ENCODE measurements at places on chromosomes 16 and 17. TPM values are rescaled to one million over a fixed set of nuclear protein-coding genes. Genes with fewer than 3 reads are reported as not detected.

- DNase-seq: no peak
Observed at GRCh38 chr16:65136681-65137080, 14.8 kb upstream of the CDH11 start.

DNA sequence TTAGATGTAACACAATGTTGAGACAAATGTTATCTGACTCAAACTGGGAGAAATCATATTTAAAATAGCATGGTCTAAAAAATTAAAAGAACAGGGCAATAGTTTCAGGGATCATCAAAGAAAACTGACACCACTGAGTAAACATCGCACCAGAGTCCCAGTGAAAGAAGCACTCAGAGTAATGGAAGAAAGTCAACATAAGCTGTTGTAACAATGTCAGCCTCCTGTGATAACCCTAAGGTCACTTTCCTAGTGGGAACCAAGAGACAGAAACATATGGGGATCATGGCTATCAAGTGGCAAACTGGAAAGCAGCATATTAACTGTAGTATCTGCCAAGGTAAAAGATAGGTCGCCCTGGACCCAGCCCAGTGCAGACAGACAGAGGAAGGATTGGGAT, 160.8 kb downstream of the CA10 start:
- DNase-seq: no peak

- no peak for DNase-seq
Observed at GRCh38 chr17:54307351-54307750, 484.6 kb downstream of the KIF2B start.

GRCh38 chr16:12067714-12068401, 91.3 kb downstream of the SNX29 start:
- DNase-seq: peak; percentile 85

DNA sequence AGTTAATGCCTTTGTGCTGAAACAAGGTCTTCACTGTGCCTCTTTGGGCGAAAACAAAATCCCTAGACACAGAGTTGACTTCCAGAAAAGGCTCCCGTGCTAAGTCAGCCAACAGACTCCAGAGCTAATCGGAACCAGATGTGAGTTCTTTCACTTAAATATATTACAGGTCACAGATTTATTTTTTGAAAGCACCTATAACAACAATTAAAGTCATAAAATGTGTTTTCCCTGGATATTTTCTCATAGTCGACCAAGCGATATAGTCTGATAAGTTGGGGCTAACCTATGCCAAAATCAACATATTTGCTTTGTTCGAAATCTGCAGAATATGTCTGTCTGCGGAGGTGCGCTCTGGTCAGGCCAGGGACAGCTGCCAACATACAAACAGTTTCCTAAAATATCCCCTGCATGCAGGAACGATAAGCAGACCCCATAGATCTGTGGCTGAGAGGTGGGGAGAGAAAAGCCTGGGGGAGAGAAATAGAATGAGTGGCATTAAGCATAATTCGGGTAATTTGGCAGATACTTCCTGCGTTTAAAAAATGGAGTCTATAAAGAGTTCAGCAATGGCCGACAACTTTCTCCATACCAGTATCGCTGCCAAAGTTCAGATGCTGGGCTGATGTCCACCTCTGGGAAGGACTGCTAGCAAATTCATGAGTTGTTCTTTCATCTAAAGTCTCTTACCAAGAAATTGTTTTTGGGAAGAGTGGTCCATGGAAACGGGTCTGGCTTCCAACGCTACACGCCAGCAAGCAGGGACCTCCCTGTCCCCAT, 50.8 kb upstream of the MYH10 start:
- DNase-seq: peak; percentile 88

DNA sequence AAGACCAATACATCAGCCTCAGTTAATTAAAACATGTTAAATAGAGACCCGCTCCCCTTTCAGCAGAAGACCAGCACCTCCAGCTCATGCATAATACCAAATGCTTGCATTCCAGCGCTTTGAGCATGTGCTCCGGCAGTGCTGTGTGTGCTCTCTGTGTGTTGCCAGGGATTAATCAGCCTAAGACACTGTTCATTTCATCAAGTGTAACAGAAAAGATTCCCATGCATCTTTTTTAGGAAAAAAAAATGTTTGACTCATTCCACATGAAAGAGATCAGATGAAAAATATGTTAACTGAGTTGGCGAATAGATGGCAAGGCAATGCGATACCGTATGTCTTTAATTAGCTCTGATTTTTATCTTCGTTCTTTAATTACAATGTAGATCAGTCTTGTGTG, 187.6 kb downstream of the RPTOR start:
- DNase-seq: peak; percentile 93

DNA sequence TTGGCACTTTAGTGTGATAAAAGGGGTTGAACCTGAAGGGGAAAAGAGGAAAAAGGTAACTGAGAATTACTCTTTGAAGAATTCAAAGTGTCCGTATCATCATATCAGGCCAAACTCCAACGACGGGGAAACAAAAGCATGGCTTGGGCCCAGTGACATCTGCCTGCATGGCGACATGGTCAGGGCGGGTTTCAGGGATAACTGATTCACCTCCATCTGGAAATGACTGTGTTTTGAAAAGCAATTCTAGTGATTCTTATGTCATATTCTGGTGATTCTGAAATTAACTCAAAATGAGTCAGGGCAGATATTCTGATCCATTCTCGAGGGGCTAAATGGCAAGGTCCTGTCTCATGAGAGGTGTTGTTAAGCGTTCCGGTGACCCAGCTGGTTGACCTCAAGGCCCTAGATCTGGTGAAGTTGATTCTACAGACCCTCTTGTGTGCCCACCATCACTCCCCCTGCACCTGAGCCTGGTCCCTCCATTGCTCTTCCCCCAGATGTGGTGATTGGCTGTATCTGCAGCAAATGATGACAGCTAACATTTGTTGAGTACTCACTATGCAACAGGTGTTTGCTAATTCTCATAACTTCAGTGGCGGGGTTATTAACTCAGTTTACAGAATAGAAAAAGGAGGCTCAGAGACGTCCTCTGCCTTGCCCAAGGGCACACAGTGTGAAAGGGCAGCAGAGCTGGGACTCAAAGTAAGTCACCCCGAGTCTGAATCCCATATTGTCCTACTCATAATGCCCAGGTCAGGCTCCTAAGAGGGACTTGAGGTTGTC, 251.8 kb downstream of the MAF start:
- no peak for DNase-seq

GRCh38 chr16:14569213-14569612, 60.8 kb downstream of the PARN start:
- DNase-seq: no peak

DNA sequence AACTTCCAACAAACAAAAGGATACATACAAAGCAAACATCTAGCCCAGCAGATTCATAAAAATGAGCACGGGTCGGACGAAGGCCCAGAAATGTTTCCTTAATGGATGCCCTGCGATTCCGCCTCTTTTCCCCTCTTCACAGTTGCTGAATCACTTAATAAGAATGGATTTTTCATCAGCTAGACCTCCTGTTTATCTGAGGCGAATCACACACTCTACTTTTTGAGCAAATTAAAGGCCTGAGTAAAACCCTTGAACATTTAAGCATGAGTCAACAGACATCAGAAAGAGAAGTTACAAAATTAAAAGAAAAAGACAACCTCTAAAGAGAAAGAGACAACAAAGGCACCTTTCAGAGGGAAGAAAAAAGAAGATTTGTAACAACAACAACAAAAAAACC, 44.7 kb downstream of the HS3ST3A1 start:
- DNase-seq: peak; percentile 88

DNA sequence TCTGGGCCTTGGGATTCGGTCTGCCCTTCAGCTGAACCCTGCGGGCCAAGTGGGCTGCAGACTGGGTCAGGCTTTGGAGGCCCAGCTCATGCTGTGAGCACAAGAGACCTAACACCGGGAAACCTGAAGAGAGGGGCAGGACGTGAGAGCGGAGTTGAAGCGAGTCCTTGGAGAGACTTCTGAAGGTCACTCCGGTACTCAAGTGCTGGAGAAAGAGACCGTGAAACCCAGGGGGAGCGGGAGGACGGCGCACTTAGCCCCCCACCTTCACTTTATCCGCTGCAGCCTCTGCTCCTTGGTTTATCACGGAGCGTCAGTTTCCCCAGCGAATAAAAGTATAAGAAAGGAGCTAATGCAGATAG, 361 bp downstream of the UQCRC2 start:
- no peak for DNase-seq

- DNase-seq: peak; percentile 54
Observed at GRCh38 chr16:50744881-50745280, 3.0 kb downstream of the CYLD start.

DNA sequence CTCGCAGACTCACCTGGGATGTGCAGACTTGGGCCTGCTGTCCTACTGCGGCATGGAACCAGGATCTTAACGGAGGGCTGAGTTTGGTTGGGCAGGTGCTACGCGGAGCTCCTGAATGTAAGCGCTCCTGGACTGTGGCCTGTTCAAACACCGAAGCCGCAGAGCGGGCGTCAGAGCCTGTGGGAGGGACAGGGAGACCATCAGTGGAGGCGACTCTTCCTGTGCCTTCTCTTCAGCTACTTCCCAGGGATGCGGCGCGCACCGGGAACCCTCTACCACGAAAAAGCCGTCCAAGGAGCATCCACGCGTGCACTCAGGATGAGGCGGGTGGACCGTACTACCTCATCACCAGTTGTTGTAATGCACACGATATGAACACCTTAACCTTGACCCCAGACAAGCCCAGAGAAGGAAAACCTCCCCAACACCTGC, 2.0 kb downstream of the USP36 start:
- DNase-seq: no peak

DNA sequence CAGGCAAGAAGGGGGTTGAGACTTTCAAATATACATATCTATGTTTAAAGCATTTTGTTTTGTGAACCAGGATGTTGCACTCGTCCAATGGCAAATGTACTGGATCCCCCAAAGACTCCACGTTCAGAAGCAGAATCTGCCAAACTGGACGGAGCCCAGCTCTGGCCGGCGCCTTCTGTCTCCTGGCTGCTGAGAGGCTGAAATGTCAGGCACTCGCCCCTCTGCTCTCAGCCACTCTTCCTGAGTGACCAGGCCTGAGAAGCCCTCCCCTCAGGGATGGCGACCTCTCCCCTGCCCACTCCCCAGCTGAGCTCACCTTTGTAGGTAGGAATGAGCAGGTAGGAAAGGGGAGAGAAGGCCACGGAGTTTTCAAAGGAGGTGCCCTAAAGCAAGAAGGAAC, 187.5 kb upstream of the FOXF1 start:
- no peak for DNase-seq

DNA sequence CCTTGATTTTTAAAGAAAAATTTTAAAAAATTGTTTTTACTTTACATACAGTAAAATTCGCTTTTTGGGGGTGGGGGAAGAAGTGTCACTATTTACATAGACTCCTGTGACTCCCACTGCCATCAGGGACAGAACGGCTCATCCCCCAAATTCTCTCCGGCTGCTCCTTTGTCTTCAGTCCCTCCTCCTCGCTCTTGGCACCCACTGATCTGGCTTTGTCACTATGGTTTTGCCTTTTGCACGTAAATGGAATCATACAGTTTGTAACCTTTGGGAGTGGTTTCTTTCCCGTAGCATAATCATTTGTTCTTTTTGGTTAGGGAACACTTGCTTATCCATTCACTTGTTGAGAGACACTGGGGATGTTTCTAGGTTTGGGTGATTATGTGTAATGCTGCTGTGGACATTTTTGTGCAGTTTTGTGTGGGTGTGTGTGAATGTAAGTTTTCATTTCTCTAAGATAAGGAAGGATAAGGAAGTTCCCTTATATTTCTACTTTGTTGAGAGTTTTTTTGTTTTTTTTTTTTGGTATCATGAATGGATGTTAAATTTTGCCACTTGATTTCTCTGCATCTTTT, 27.4 kb downstream of the RAB11FIP4 start:
- DNase-seq: peak; percentile 18

DNA sequence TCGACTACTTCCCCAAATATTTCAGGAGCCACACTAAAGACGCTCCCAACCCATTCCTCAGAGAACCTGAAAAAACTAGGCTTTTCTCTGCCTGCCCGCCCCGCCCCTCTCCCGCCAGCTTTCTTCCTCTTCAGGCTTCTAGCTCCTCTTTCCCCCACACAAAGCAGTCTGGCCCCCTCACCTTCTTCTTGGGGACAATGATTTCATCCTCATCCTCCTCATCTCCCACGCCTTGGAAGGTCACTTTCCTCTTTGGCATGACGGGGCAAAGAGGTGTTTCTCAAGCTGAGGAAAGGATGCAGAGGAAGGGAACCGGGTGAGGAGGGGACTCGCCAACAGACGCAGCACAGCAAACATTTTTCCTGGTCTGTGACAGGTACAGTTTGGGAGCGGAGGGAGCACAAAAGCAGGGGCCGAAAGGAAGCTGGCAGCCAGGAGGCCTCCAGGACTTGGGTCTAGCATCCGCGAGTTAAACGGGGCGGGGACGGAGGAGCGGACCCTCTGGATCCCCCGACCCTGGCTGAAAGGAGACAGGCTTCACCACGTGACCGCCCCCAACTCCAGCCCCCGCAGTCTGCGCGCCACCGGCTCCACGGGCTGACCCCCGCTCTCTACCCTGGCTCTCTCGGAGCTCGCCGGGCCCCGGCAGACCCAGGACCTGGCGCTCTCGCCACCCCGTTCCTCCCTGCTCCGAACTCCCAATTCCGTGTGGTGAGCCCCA, 525 bp downstream of the CD2BP2 start:
- DNase-seq: peak; percentile 46

DNA sequence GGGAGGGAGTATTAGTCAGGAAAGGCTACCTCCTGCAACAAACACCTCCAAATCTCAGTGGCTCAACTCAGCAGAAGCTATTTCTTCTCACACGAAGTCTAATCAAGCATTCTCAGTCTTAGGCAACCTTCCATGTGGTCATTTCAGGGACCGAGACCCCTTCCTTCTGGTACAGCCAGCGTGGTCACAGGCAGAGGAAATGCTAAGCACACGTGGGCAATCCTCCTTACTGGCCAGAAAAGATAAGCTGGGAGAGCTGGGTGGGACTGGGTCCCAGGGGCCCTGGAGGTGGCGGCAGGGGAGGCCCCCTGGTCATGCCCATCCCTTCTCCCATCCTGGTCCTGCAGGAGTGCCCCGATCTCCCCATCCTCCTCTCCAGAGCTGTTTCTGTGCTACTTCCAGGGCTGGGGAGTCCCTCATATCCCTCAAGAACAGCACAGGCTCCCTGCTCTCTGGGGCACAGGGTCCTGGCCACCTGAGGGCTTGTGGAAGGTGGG, 5.7 kb upstream of the CX3CL1 start:
- no peak for DNase-seq

AANAT gene
- not detected for total RNA-seq

NHLRC4 gene
- total RNA-seq: 0.13 TPM

IL34 gene
- not detected for total RNA-seq

DNAH3 gene
- total RNA-seq: not detected

SLC13A2 gene
- total RNA-seq: not detected

PRSS22 gene
- total RNA-seq: not detected

TSPOAP1 gene
- total RNA-seq: 0.76 TPM

SNX20 gene
- total RNA-seq: not detected

ITGB4 gene
- total RNA-seq: not detected

TMEM208 gene
- 24.9 TPM for total RNA-seq

ESRP2 gene
- 0.32 TPM for total RNA-seq

RBL2 gene
- total RNA-seq: 44.5 TPM

ABCC11 gene
- 0.76 TPM for total RNA-seq

KRT23 gene
- not detected for total RNA-seq

PPY gene
- not detected for total RNA-seq

PRSS33 gene
- total RNA-seq: not detected

TMIGD1 gene
- not detected for total RNA-seq

TBC1D3B gene
- total RNA-seq: not detected

SLC6A2 gene
- total RNA-seq: not detected

Data from GM23248 (cell line).